Karpas-422 (cell line): ENCODE measurements at places on chromosomes 5 and 9.

DNA sequence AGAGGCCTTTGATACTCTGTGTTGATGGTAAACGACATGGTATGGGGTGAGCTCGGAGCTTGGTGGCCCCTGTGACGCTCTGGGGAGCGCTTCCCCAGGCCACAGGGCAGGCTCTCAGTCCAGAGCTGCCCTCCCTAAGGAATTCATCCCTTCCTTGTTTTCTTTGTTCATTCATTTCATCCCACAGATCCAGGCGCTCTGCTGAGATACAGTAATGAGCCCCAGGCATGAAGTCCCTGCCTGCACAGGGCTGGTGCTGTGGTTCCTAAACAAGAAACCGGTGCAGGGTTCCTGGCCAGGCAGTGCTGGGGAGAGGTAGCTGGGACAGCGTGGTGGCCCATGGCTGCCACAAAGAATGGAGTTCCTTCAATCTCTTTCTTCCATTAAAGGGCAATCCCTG lies 14.4 kb downstream of the NEK6 start:
- no peak for DNase-seq

DNA sequence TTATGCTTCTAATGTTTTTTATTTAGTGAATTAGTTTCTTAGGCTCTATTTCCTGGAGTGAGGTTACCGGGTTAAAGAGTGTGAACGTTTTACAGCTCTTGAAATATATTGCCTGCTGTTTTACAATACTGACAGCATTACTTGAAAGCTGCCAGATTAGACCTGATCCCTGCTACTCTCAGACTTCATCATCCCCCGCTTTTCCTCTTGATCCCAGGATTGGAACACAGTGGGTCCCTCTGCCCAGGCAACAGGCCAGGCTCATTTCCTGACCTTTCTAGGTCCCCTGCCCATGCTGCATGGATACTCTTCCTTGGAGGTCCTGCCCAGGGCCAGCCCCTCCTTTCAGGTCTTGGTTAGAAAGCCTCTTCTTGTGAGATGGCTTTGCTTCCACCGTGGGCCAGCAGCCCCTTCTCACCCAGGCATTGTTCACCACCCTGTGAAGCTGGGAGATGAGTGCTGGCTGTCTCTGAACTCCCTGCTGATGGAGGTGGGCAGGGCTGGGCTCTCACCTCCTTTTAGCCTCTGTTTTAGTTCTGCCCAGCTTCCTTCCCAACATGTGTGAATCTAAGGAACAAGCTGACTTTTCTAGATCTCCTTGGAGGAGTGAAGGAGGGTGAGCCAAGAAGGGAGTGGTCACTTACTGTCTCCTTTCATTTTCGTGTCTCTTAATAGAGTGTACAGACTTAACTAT lies 15.5 kb upstream of the FAM120AOS start:
- no peak for DNase-seq

DNA sequence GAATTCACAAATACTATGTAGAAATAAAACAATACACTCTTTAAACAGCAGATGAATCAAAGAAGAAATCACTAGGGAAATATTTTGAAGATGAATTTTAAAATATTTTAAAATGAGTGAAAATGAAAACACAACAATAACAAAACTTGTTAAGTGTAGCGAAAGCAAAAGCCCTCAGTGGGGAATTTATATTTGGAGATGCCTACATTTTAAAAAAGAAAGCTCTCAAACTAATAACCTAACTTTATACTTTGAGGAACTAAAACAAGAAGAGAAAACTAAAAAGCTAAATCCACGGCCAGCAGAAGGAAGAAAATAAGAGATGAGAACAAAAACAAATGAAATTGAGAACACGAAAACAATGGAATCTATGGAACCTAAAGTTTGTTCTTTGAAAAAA lies 22.7 kb downstream of the SPDL1 start:
- no peak for DNase-seq

DNA sequence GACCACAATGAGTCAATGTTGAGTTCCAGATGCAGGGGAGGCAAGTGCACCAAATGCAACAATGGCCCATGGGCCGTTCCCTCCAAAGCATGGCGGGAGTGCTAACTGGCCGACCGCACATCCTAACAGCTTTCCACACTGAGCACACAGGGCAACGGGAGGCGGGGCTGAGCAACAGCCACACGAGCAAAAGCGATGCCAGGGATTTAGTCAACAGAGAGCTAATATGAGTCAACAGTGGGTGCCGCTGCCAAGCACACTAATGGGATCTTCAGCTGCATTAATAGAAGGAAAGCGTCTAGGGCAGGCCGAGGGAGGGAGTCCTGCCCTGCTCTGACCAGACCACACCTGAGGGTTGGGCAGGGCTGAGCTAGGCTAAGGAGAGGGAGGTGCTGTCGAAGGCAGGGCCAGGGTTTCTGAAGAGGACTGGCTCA lies 4.6 kb downstream of the EPB41L4B start:
- DNase-seq, result no peak

GRCh38 chr9:111957856-111958631 lies 61.4 kb downstream of the UGCG start:
- peak; percentile 63 for DNase-seq

GRCh38 chr9:128495804-128496417 lies 8.6 kb upstream of the GLE1 start:
- DNase-seq, result no peak

GRCh38 chr5:75226916-75227315 lies 9.8 kb downstream of the ANKRD31 start:
- DNase-seq, result no peak
